ENCODE measurements at places on chromosomes 5 and 9. TPM values are rescaled to one million over a fixed set of nuclear protein-coding genes. Genes with fewer than 3 reads are reported as not detected.

The TXNDC8 gene
- not detected for total RNA-seq

The HMMR gene
- 9.8 TPM for total RNA-seq

The PCDHA9 gene
- total RNA-seq = 2.5 TPM

The IL33 gene
- total RNA-seq = 2.0 TPM

GRCh38 chr5:54671111-54671531 is 153.6 kb downstream of the SNX18 start:
- no peaks in the 10 kb centered on the region for H3K27me3 ChIP-seq
- H3K27ac ChIP-seq = no peak overlapping the region
- no peaks in the 10 kb centered on the region for H3K4me1 ChIP-seq
- DNase-seq = no peak
- no peak overlapping the region for H3K4me3 ChIP-seq

GRCh38 chr9:77575785-77576184 is 72.3 kb downstream of the GNA14 start:
- DNase-seq = peak; percentile 47
- H3K36me3 ChIP-seq = no peaks in the 10 kb centered on the region
- no peak overlapping the region for H3K4me3 ChIP-seq
- H3K4me1 ChIP-seq = no peaks in the 10 kb centered on the region

- H3K36me3 ChIP-seq = no peaks in the 10 kb centered on the region
- peak overlapping the region; percentile 77 for H3K27ac ChIP-seq
- H3K4me1 ChIP-seq = peaks cover 35% of the 10 kb centered on the region
- H3K27me3 ChIP-seq = no peaks in the 10 kb centered on the region
These were observed 4.5 kb downstream of the ROR2 start for GRCh38 chr9:91945277-91946085.

DNA sequence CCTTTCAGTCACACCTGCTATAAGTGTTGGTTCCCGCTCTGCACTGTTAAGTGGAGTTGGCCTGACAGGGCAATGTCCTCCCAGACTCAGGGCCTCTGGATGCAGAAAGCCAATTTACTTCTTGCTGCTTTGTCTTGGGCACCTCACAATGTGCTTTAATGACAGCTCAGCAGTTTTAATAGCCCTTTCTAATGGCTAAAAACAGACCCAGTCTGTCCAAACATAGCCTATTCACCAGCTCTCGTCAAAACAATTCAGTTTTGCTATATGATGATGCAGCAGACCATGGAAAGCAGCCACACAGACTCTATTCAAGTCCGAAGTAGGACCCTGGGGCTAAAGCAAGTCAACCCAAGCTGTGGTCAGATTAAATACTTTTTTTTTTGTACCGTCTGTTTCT is 529.1 kb upstream of the SEMA6A start:
- H3K4me3 ChIP-seq = no peak overlapping the region
- no peaks in the 10 kb centered on the region for H3K36me3 ChIP-seq
- no peaks in the 10 kb centered on the region for H3K27me3 ChIP-seq
- H3K27ac ChIP-seq = no peak overlapping the region
- DNase-seq = no peak
- H3K4me1 ChIP-seq = no peaks in the 10 kb centered on the region

- H3K36me3 ChIP-seq = no peaks in the 10 kb centered on the region
- H3K4me1 ChIP-seq = peaks cover 27% of the 10 kb centered on the region
- H3K4me3 ChIP-seq = peak overlapping the region; percentile 85
- H3K27ac ChIP-seq = peak overlapping the region; percentile 97
- no peak for DNase-seq
- H3K27me3 ChIP-seq = no peaks in the 10 kb centered on the region
These were observed 1.3 kb downstream of the ENC1 start for GRCh38 chr5:74638970-74639806.

- H3K4me1 ChIP-seq = no peaks in the 10 kb centered on the region
- no peak for DNase-seq
- no peaks in the 10 kb centered on the region for H3K27me3 ChIP-seq
- no peak overlapping the region for H3K4me3 ChIP-seq
- H3K27ac ChIP-seq = no peak overlapping the region
- H3K36me3 ChIP-seq = no peaks in the 10 kb centered on the region
These were observed 632.5 kb upstream of the ST8SIA4 start for GRCh38 chr5:101535626-101536025.

GRCh38 chr5:139962445-139962844 is 80.7 kb downstream of the NRG2 start:
- peaks cover 3% of the 10 kb centered on the region for H3K27me3 ChIP-seq
- DNase-seq = no peak
- H3K4me3 ChIP-seq = no peak overlapping the region
- no peaks in the 10 kb centered on the region for H3K36me3 ChIP-seq
- H3K4me1 ChIP-seq = no peaks in the 10 kb centered on the region
- H3K27ac ChIP-seq = no peak overlapping the region

GRCh38 chr5:137316346-137316736 is 182.8 kb downstream of the SPOCK1 start:
- H3K27me3 ChIP-seq = peaks cover 13% of the 10 kb centered on the region
- H3K4me3 ChIP-seq = no peak overlapping the region
- H3K4me1 ChIP-seq = no peaks in the 10 kb centered on the region
- DNase-seq = no peak
- H3K27ac ChIP-seq = no peak overlapping the region

- no peaks in the 10 kb centered on the region for H3K4me1 ChIP-seq
- no peaks in the 10 kb centered on the region for H3K27me3 ChIP-seq
- H3K36me3 ChIP-seq = no peaks in the 10 kb centered on the region
- no peak for DNase-seq
These were observed 262.6 kb upstream of the MAP3K1 start for GRCh38 chr5:56552612-56553268.

- no peak overlapping the region for H3K27ac ChIP-seq
- no peak overlapping the region for H3K4me3 ChIP-seq
- DNase-seq = no peak
- no peaks in the 10 kb centered on the region for H3K4me1 ChIP-seq
- no peaks in the 10 kb centered on the region for H3K36me3 ChIP-seq
These were observed 65.2 kb upstream of the PAPPA start for GRCh38 chr9:116088396-116088795.
